NCI-H2029 treated with DMSO at 0.1 percent for 48 hours (cell line): ENCODE measurements at places on chromosomes 13 and 19.
A peak's percentile ranks its signal among the peaks of the same experiment; 100 is the strongest.

DNA sequence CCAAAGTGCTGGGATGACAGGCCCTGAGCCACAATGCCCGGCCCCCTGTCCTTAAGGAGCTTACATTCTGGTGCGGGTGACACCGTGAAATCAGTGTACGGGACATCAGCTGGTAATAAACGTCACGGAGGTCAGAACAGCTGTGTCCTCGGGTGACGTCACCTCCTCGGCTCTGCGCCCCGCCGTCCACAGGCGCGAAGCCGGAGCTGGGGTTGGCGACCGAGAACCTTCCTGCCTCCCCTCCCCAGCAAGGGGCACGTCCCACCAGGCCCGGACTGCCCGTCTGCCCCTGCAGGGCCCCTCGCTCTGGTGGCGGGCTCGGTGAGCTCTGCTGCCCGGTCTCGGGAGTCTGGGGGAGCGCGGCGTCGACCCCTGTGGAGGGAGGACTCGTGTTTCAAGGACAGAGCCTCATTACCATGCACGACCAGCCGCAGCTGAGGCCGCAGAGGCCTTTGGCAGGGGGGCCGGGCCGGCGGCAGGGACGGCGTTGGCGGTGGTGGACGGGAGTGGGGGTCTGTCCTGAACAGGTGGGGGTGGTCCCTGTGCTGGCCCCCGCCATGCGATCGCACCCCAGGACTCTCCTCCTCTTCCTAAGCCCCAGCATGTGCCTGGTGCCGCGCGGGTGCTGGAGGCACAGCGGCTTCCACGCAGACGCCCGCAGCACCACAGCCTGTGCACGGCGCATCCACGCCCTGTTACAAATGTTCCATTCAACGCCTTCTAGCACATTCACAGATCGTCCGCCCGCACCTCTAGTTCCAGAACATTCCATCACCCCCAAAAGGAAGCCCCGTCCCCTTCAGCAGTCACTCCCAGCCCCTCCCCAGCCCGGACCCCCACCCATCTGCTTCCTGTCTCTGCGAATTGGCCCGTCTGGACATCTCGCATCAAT is 5.4 kb downstream of the LINGO3 start:
- no peak for DNase-seq

DNA sequence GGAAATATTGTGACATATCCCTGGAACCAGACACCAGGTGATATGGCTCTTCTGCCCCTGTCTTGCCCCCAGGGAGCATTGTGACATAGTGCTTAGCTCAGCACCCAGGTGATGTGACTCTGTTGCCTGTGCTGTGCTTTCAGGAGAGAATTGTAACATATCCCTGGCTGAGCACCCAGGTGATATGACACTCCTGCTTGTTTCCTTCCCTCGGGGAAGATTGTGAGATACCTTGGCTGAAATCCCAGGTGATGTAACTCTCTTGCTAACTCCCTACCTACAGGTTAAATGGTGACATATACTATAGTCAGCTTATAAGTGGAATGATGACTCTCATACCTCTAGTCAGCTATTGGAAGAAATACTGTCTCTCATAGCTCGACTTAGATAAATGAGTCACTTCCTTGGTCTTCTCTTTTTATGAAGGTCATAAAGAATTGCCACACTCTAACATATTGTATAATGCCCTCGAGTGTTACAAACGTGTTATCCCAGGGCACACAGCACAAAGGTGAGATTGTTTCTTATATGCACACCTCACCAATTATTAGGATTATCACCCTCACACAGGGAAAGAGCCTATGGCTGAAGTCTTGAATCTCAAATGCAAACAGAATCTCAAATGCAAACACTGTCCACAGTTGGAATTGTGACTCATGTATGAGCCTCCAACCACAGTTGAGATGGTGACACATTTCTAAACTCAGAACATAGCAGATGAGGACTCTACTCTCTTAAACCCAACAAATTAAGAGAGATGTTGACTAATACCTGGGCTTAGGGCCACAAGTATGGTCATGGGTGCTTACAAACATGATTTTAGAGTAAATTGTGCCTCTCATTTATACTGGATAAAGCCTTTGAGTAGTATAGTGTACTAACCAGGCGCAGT is 32.7 kb upstream of the ZNF254 start:
- no peak for DNase-seq

DNA sequence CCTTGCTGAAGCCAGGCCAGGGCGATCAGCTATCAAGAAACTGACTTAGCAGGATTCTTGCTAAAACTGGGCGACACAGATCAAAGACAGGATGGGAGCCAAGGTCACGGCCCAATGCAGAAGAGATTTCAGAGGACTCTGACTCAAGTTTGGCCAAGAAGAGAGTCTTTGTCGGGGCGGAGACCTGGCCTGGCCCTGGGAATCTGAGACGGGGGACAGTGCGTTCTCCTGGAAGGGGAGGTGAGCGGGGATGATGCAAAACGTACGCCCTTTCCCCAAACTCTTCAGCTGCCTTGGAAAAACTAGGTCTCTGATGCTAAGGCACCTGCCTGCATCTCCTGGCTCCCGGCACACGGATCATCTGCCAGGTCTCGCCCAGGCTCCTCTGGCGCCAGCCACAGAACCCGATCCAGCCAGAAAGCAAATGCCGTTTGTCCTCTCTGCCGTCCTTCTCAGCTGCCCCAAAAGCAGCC is 9.8 kb downstream of the MVB12A start:
- no peak for DNase-seq

GRCh38 chr19:18496167-18496979 is 25.5 kb downstream of the ELL start:
- peak; percentile 67 for DNase-seq

- DNase-seq: no peak
Measured at GRCh38 chr13:45464141-45464686, 525 bp upstream of the COG3 start.

DNA sequence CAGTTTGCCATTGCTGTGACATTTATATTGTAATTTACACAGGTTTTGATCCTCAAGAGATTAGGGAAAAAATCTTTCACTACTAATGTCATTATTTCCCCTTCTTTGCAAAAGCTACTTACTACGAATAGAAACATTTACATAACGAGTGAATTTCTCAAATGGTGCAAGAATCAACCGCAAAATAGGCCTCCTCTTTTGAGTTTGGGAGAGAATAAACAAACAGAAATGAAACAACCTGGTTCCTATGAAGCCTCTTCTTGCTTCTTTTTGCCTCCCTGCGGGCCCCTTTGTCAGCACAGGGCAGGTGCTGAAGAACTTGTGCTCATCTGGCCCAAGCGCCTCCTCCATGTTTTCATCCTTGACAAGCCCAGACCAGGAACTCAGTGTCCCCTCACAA is 10.1 kb upstream of the GJA3 start:
- no peak for DNase-seq

- DNase-seq: no peak
Measured at GRCh38 chr19:4324228-4324627, 14.4 kb downstream of the STAP2 start.

DNA sequence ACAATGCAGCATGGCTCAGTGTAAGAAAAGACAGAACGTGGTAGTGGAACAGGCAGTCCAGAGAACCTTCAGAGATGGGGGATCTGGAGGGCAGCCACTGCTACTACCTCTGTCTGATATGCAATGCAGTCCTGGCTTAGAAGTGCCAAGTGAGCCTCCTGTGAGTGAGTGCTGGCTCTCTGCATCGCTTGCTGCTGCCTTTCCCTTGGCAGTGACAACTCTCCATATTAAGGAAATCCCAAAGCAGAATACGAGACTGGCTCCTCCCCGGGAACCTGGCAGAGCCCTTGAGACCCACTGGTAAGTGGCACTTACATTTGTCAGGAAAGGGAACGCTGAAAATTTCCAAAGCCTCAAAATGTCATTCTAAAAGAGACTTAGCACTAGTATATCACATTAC is 7.5 kb downstream of the DOCK9 start:
- no peak for DNase-seq

GRCh38 chr19:51009061-51009891 is 7.9 kb upstream of the KLK8 start:
- DNase-seq: no peak

GRCh38 chr19:54439174-54439851 is 9.7 kb upstream of the LENG8 start:
- no peak for DNase-seq

- DNase-seq: no peak
Measured at GRCh38 chr19:47539747-47540311, 25.0 kb upstream of the NAPA start.

- no peak for DNase-seq
Measured at GRCh38 chr13:106286811-106287210, 248.7 kb downstream of the EFNB2 start.

DNA sequence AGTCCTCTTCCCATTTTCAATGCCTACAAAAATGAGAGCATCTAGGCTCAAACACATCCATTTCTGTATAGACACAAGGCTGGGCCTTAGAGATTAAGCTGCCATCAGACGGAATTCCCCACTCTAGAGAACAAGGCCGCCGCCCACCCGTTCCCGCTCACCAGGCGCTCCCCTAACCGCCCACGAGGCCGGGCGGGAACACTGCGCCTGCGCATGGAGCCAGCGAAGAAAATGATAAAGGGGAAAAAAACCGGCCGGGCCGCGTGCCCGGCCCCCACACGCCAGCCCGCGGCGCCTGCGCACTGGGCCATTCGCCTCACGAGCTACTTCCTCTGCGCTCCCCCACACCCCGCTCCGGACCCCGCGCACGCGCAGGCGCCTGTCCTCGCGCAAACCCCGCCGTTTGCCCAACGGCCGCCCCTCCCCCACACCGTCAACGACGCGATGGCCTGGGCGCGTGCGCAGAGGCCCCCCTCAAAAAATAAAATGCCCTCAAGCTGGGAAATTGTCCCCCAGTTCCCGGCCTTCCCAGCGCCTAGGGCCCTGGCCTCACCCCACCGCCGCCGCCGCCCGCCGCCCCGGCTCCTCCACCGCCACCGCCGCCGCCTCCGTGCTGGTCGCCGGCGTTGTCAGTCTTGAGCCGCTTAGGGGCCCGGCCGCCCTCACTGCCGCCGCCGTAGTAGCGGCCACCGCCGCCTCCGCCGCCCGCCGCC is 483 bp downstream of the HNRNPL start:
- DNase-seq: peak; percentile 85

GRCh38 chr13:102401265-102401664 is 583 bp downstream of the FGF14 start:
- no peak for DNase-seq

GRCh38 chr13:31012655-31013024 is 80.2 kb downstream of the TEX26 start:
- no peak for DNase-seq

- DNase-seq: no peak
Measured at GRCh38 chr13:46761174-46761573, 35.8 kb downstream of the ESD start.

DNA sequence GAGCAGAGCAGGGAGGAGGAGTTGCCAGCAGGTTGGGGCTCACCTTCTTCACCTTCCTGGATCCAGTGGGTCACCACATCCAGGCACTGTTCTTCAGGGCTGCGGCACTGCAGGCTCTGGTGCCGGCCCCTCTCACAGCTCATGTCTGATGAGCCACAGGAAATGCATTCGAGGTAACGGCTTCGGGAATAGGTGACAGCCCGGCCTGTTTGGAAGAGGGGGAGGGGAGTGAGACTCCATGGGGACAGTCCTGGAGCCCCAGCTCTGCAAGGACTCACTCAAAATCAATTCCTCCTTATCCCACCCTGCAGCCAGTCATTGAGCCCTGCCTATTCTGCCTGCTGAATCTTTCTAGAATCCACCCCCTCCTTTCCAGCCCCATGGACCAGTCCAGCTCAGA is 13.5 kb downstream of the PLAUR start:
- DNase-seq: no peak

DNA sequence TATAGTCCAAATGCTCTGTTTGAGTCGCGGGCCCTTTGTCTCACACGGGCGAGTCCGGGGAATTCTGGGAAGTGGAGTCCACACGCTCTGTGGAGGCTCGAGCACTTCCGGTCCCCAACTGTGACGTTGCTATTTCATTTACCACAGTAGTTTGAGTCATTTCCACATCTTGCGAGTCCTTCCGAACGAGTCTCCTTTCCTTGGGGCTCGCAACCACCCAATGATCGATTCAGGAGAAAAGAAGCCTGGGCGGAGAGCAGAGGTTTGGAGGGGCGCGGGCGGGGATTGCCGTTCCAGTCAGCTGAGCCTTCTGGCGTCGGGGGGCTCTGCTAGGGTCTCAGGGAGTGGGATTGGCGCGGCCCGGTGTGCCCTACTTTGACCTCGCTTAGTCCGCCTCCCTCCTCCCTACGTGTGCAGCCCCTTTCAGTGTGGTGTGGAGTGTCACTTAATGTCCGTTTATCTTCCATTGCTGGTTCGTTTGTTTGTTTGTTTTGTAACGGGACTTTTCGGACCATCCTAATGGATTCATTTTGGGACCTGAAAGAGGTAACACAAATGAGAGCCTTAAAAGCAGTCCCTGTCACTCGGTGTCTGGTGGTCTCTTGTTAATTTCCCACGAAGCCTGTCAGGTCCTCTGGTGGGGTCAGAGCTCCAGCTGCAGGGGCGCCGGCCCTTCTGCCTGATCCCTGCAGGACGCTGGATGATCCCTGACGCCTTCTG is at the start of gene ZNF222:
Gene ZNF222 (plus strand): TSS at position 163 of the 720 bp plus-strand sequence. CDS start 58 bp downstream, at position 221.
- DNase-seq: peak; percentile 69
